ENCODE measurements at places on chromosomes 6 and 20. TPM values are rescaled to one million over a fixed set of nuclear protein-coding genes. Genes with fewer than 3 reads are reported as not detected.

DNA sequence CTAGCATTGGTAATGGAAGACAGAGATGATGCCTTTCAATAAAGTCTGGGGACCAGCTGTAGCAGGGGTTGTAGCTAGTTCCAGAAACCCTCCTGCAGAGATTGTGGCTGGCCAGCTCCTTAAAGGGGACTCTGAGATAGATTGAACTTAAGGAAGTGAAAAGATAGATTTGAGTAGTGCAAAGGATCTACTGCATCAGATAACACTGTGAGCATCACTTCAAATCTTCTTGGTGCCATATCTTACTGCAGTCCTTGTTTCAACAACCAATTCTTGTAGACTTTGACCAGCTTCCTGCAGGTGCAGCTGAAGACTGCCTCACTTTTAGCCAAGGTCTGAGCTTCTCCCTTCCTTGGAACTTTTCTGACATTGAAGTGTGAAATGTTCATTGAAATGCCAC is 14.8 kb upstream of the CEP162 start:
- DNase-seq = no peak

DNA sequence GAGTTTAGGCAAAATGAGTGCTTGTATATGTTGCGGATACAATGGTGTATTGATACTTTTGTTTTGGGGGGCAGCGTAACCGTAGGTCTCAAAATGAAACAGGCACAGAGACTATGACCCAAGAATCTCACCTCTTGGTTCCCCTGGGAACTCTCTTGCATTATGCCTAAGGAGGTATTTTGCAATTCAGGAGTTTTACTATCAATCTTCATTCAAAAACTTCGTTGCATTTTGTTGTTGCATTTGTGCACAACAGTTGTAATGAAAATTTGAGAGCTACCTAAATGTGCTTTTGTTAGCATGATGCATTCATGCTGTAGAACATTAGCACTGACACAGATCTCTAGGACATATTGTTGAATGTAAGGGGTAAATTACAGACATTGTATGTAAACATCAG is 18.2 kb downstream of the VTA1 start:
- no peak for DNase-seq

DNA sequence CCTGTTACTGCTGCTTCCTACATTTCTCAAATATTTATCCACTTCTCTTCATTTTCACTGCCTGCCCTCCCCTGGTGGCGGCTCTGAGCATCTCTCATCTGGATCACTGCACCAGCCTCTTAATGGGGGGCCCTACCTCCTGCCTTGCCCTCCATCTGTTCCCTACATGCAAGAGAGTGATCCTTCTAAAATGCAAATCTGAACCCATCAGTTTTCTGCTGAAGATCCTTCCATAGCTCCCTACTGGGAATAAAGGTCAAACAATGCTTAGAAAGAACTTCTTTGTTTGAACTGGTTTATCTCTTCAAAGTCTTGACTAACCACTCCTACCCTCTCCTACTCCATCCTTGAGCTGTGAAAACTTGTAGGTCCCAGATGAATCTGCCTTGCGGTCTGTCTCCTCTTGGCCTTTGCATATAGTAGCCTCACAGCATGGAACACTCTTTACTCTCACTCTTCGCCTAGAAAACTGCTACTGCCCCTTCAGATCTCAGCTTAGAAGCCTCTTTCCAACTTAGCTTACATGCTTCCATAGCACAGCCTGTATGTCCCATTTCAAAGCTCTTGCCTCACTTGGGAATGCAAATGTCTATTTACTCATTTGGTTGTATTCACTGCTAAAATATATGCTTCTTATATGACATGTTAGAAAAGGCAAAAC is 119.3 kb downstream of the QRSL1 start:
- DNase-seq = no peak

- DNase-seq = no peak
Observed at GRCh38 chr20:18377896-18378481, 88.8 kb downstream of the DZANK1 start.

GRCh38 chr20:63125838-63126601 is 89.9 kb downstream of the YTHDF1 start:
- no peak for DNase-seq

GRCh38 chr6:117167520-117168271 is 97.7 kb upstream of the VGLL2 start:
- DNase-seq = no peak

DNA sequence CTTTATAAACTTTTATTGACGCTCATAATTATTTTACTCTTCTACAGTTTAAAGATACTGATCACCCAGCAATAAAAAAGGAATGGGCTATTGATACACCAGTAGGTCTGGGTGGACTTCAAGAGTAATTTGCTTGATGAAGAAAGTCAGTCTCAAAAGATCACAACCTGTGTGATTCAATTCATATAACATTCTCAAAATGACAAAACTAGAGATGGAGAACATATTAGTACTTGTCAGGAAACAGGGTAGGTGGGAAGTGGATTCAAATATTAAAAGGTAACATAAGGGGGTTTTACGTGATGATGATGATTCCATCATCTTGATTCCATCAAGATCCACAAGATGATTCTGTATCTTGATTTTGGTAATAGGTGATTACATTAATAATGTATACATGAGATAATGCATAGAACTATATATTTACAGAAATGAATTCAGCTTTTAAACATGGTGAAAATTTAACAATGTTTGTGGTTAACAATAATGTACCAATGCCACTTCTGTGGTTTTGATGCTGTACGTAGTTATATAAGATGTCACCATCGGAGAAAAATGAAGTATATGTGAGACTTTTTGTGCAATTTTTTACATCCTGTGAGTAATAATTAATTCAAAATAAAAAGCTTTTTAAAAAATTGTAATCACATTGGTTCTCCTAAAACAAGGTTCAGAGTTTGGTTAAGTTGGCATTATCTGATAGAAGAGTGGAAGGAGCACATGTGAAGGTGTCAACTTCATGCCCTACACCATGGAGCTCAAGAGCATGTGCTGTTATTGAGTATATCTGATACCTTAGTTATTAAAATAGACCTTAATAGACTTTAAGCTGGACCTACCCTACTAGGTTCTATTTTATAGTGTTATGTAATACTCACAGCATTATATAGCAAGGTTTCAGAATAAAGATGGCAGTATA is 66.3 kb upstream of the DYNLRB1 start:
- no peak for DNase-seq

DNA sequence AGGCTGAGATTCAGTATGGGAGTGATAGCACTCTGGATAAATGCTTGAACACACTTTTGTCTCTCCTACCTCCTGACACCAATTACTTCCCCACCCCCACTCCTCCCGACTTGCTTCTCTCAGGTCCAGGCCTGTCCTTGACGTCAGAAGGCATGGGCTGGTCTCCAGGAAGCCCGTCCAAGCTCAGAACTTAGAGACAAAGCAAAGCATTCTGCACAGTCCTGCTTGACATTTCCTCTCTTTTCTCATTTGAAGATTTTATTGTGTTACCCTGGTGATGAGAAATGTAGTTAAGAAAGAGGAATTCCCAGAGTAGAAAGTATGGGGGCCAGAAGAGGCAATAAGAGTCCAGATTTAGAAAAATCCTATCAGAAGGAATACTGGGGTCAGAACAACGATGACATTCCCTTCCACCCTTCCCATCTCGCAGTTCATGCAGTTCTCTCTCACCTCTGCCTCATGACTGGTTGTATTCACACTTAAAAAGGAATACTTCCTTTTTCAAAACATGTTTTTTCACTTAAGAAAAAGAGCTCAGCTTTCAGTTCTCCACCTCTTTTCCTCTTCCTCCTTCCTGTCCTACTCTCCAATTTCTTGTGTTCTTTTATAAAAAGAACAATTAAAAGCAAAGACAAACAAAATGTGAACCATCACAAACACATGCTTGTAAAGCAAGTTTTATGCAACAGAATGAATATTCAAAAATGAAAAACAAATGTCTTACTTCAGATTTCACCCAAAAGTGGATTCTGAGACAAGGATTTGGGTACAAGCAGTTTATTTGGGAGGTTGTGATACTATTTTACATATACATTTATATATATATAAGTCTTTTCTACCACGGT is 18.5 kb upstream of the FAM184A start:
- DNase-seq = no peak

- no peak for DNase-seq
Observed at GRCh38 chr6:116651916-116652315, 16.6 kb downstream of the ZUP1 start.

- no peak for DNase-seq
Observed at GRCh38 chr20:22974354-22974753, 60.8 kb upstream of the SSTR4 start.

DNA sequence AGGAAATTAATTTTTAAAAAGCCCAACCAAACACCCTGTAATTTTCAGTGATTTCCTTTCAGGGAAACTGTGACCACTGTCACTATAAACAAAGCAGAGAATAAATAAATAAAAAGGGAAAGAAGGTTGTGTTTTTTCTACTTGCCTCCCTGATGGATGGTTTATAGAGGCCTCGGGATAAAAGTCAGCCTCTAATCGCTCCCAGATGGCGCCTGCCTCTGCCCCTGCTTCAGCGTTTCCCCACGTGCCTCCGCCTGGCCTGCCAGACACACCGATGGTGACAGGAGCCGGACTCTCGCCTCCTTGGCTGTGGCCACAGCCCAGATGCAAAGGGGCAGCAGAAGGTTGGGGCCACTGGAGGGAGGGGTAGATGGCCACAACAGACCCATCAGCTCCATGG is 327.7 kb downstream of the CDC5L start:
- no peak for DNase-seq

DNA sequence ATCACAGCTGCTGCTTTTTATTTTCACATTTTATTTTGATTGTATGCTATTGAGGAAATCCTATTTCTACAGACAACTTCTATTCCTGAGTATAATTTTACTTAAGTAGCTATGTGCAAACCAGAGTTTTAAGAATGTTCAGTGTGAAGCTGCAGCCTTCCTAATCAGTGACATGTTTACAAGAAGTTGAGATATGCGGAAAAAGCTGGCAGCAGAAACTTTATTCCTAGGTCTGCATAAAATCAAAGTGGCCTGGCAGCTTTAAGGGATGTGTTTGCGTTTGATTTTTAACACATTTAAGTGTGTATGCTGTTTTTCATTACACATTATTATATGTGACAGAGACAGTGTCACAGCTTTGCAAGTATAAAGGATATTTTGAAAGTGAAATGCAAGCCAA is 26.3 kb downstream of the MAPK14 start:
- no peak for DNase-seq

DNA sequence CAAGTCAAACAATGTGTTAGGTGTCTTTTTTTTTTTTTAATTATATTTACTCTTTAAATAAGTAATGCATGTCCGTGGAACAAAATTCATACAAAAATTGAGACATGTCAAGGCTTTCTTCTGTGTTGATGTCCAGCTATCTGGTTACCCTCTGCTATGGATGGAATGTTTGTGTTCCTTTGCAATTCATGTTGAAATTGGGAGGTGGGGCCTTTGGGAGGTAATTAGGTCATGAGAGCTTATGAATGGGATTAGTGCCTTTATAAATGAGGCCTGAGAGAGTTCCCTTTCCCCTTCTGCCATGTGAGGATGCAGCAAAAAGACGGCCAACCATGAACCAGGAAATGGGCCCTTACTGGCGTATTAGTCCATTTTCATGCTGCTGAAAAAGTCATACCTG is 83.1 kb upstream of the KCNG1 start:
- no peak for DNase-seq

- DNase-seq = peak; percentile 69
Observed at GRCh38 chr6:32854376-32855178, 585 bp downstream of the PSMB9 start.

GRCh38 chr6:82410151-82410648 is 46.6 kb downstream of the TPBG start:
- DNase-seq = no peak

DNA sequence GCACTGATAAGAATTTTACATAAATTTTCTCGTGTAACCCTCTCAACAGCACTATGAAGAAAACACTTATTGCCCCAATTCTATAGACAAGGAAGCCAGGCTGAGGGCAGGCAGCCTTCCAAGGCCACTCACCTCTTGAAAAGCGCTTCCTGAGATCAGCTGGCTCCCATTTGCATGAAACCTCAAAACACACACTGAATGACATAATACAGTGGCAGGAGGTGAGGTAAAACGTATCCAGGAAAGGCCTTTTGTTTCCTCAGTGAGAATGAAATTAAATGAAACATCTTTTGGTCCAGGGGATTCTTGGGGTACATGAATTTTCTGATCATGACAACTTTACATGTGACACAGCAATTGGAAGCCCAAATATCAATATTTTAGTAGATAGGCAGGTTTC is 112.5 kb downstream of the WDR27 start:
- DNase-seq = peak; percentile 29

DNA sequence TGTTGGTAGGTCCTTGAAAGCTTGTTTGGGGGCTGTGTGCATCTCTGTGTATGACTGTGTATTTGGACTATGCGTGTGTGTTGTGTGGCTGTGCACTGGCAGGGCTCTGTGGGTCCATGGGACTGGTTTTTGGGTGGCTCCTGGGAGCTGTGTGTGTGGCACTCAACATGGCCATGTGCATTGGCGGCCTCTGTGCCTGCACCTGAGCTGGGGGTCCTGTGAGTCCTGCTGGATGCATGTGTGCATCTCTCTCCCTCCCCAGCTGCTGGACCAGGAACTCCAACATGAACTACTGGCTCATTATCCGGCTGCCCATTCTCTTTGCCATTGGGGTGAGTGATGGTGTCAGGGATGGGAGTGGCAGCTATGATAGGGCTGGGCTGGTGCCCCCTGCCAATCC is 30.1 kb downstream of the GLP1R start:
- no peak for DNase-seq

- no peak for DNase-seq
Observed at GRCh38 chr6:95847061-95847460, 168.7 kb upstream of the FUT9 start.

DNA sequence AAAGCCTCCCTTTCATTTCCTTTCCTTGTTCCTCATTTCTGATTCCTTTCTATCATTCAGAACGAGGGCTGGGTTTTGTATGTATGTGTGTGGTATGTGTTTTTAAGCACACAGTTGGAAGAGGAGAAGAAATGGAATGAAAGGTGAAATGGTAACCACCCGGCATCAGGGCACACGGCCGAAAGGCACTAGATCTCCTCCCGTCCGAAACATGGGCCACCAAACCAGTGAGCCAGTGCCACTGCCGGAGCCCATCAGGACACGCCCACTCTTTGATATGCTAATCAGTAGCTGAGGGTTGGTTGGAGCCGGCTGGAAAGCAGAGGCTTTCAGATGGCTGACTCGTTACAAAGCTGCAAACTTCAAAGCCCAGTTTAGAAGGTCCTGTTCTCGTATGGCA is 228.6 kb upstream of the JARID2 start:
- no peak for DNase-seq

DNA sequence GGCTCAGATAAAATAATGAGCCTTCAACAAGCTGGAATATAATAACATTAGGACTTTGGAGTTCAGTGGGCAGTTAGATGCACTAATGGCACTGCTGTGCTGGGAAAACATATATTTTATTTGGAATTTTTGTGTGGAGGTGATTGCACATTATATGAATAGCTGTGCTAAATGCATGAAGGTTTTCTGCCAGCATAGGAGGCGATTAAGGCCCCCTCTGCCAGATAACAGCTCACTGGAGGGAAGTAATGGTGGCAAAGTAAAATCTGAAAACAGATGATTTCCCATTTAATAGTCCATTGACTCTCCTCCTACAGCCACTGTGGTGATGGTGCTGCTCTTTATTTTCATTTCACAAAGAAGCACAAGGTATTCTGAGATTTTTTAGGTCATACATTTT is 326.0 kb downstream of the GRIK2 start:
- DNase-seq = no peak

The ABHD16B gene
- total RNA-seq = not detected

The PHACTR2 gene
- 46.3 TPM for total RNA-seq

The TRIM31 gene
- total RNA-seq = not detected

The HFE gene
- total RNA-seq = 3.4 TPM

The TOX2 gene
- total RNA-seq = 4.6 TPM

The OPRM1 gene
- total RNA-seq = not detected

The ZNFX1 gene
- 88.7 TPM for total RNA-seq

The RHAG gene
- not detected for total RNA-seq

The GSTA2 gene
- not detected for total RNA-seq

The TNFRSF6B gene
- not detected for total RNA-seq

Measured in activated CD4-positive, alpha-beta memory T cell treated with anti-CD3 and anti-CD28 coated beads, Interleukin-2, amount 10 ng/mL, durations not matched to agents 7 days and 5 days (primary cell).